ENCODE measurements at places on chromosomes 12 and 14.

DNA sequence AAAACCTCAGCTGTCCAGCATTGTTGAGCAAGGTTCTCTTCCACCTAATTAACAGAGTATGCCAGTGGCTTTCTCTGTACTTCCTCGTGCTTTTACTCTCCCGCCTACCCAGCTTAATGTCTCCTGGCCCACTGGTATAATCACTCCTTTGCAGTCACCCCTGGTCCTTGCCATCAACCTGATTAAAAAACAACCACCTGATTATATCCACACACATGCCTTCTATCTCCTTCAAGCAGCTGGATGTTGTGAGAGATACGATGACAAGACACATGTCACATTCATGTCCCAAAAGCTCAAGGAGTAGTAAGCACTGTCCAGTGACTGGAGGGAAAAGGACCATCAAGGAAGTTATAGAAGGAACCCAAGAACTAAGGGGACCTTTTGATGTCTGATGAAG, 241.3 kb upstream of the GRIP1 start:
- no peak for DNase-seq

DNA sequence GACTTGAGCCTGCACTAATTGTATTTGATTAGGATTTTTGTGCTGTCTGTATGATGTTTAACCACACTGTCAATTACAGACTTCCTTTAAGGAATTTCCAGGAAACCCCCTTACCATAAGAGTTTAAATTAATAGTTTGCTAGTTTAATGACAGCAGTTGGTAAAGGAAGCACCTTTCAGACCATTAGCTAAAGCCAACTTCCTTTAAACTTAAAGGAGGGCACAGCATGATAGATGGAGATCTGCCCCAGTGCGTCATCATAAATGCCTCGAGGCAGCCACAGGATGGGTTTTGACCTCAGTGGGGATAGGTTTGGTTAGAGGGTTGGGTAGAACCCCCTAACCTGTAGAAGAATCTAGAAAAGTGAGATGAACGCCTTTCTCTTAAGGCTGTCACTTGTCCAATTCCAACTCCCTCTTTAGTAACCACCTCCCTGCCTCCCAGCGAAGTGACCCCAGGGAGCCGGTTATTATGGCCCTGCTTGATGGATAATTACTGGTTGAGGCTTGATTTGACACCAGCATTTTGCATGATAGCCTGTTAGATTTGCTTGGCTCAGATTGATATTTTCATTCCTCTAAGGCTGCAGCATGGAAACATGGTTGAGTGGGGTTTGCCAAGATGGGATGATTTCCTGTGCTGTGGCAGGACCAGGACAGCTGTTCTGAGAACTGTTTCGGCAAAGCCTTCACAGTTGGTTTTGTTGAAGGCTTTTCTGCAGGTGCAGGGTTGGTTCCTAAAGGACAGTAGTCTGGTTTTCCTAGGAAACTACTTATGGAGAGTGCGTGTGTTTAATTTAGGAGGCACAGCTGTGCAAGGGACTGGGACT, 62.7 kb downstream of the CHST11 start:
- DNase-seq: no peak

GRCh38 chr14:91861091-91861490, 6.2 kb downstream of the TC2N start:
- DNase-seq: no peak

- DNase-seq: no peak
Measured at GRCh38 chr12:124173692-124174091, 121.2 kb upstream of the RFLNA start.

GRCh38 chr14:101858791-101859537, 97.5 kb downstream of the PPP2R5C start:
- no peak for DNase-seq

- DNase-seq: no peak
Measured at GRCh38 chr14:61545726-61546455, 149.4 kb upstream of the HIF1A start.

DNA sequence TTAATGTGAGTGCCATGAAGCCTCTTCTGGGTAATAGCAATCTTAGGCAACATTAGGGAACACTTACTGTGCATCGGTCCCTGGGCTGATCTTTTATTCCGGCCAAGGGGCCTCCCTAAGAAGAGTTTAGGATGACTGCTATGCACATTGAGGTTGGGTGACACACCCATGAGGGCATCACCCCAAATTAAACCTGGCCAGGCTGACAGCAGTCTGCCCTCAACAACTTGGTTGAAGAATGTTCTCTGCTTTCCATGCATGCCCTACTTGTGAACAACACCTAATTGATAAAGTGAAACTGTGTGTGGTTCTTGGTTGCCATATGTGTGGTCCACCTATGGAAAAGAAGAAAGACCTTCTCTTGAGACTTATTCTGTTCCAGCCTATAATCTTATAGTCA, 1098.0 kb downstream of the BCL11B start:
- DNase-seq: no peak

- no peak for DNase-seq
Measured at GRCh38 chr14:64692986-64693809, 11.0 kb upstream of the PLEKHG3 start.

DNA sequence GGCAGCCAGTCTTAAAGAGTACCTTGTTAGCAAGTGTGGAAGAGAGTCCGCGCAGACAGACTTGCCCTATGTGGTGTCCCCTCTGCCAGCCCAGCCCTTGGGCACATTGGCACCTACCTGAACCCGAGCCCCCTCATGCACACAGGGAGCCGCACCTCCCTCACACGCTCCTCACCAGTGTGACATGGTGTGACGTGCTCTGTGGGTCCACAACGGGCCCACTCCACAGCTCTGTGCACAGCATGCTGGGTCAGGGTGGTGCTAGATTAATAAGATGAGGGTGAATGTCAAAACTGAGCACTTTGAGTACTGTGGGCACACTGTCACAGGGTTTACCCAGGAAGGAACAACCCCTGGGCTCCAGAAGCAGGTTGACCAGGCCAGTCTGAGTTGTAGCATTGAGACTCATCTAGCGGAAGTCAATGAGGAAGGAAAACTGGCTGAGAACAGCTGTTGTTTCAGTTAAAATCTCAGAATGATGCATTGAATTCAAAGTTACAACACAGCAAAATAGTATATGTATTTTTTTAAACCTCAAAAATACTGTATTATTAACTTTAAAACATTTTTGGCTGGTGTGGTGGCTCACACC, 53.4 kb upstream of the AMN start:
- no peak for DNase-seq
